ENCODE measurements at places on chromosomes 16 and 17.

DNA sequence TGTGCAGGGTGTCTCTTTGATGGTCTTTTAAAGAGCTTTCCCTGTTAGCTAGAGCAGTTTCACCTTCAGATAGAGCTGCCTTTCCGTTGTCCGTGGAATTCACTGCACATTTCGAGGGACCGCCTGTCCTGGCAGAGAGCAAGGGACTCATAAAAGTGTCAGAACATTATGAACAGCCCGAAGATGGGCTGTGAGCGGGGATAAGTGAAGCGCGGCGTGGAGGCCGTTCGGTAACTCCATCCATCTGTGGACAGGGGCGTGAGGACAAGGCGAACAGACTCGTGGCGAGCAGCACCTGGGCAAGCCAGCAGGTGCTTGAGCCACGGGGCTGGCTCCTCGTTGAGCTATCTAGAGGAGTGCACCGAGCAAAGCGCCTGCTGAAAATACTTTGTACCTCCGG, 371.2 kb downstream of the MAF start:
- no peak for DNase-seq

DNA sequence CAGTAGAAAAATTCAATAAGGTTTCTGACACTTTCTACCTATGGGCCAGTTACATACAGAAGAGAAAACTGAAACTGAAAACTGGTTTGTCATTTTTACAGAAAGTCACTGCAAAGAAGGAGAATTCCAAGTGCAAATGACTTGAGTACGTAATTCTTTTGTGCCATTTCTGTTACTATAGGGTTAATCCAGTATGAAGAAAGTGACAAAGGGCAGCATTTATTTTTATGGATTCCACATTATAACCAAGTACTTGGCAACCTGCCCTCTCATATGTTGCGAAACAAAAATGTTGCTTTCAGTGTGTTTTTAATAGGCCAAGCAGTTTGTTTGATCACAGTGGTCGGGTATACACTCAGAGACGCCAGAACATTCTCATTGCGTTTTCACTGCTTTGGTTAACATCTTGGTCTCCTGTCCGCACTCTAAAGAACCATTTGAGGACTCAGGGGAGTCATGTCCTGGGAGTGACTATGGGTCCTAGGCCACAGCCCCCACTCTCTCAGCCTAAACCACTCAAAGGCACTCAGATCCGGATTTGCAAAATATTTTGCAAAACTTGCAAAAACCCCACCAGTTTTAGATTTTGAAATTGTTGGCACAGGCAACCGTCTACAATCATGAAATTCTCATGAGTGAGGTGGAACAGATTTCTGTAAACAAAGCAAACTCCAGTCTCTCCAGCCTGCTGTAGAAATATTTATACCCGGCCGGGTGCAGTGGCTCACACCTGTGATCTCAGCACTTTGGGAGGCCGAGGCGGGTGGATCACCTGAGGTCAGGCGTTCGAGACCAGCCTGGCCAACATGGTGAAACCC, 15.4 kb upstream of the HELZ start:
- DNase-seq, result peak; percentile 81

- DNase-seq, result no peak
Observed at GRCh38 chr17:73801455-73802100, 157.3 kb upstream of the SDK2 start.

DNA sequence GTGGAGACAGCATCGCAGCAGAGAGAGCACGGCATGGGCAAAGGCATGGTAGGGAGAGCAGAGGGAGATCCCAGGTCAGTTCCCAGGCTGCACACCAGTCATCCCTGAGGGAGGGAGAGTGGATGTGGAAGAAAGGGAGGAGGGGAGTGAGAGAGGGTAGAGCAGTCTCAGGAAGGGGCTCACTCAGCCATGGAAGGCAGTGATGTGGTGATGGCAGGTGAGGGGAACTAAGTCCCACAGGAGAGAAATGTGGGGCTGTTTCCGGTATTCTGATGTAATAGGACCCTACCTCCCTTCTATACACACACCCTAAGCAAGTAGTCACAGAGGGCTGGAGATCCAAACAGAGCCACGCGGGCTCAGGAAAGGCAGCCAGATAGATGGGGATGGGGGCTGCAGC, 500.3 kb upstream of the CDH11 start:
- DNase-seq, result no peak

GRCh38 chr17:52148969-52149351, 9.6 kb downstream of the CA10 start:
- DNase-seq, result no peak

DNA sequence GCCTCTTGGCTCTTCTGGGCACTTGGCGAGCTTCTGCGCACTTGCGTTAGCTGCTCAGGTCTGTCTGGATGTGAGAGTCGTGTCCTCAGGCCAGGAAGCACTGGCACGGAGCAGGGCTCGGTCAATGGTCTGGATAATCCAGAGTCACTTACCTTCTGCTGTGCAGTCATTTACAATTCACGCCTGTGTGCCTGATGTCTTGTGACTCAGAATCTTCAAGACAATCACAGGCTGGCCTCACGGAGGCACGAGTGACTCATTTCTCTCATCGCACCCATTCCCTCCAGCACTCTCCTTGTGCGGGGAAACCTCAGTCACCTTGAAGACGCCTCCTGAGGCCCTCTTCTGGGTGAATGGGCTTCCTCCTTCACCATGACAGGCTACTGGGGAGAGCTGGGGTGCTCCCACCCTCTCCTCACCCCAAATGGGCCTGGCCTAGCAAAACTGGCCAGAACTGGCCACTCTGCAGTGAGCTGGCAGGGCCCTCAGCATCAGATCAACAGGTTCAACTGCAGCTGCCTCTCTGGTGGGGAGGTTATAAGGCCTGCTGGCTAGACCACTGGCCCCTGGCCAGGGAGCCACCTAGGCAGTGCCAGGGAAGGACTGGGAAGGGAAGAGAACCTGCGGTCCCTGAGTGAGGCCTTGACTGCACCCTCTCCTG, 1.9 kb upstream of the CAPN15 start:
- no peak for DNase-seq

GRCh38 chr17:79117905-79118487, 43.4 kb downstream of the ENGASE start:
- DNase-seq, result no peak

- DNase-seq, result no peak
Observed at GRCh38 chr17:17830740-17831207, 6.0 kb downstream of the SREBF1 start.

DNA sequence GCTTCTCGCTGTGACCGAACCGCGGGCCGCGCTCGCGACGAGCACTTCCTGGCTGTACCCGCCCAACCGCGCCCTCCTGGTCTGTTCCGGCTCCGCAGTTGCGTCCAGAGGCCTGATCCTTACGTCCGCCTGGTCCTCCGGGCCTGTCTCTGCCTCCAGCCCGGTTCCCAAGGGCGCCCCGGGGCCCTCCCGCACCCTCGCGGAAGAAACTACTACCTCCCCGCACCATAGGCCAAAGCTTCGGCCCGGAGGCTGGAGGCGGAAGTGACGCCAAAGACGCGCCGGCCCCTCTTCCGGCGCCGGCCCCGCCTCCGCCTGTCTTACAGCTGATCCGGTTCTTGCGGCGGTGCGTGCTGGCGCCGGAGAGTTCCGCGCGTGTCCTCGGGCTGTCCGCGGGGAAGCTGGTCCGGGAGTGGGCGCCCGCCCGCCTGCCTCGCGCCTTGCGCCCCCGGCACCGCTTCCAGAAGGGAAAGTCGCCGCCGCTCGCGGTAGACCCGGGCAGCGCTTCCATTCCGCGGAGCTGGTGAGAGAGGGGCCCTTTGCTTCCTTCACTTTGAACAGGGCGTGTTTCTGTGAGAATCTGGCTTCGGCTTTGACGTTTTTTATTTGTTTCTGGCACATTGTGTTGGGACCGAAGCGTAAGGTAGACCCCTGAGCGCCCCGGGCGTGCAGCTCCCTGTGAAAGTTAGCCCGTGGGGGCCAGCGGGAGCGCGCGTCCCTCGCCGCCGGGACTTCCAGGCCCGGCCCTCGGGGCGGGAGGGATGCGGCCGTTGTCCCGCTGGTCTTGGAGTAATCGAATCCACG, at the start of gene ZNF778:
TSS of gene ZNF778 (plus strand) at position 316 of the 804 bp plus-strand sequence. CDS start 3,425 bp downstream, outside the sequence.
- peak; percentile 96 for DNase-seq

GRCh38 chr16:73062743-73063733, 15.1 kb upstream of the ZFHX3 start:
- no peak for DNase-seq

DNA sequence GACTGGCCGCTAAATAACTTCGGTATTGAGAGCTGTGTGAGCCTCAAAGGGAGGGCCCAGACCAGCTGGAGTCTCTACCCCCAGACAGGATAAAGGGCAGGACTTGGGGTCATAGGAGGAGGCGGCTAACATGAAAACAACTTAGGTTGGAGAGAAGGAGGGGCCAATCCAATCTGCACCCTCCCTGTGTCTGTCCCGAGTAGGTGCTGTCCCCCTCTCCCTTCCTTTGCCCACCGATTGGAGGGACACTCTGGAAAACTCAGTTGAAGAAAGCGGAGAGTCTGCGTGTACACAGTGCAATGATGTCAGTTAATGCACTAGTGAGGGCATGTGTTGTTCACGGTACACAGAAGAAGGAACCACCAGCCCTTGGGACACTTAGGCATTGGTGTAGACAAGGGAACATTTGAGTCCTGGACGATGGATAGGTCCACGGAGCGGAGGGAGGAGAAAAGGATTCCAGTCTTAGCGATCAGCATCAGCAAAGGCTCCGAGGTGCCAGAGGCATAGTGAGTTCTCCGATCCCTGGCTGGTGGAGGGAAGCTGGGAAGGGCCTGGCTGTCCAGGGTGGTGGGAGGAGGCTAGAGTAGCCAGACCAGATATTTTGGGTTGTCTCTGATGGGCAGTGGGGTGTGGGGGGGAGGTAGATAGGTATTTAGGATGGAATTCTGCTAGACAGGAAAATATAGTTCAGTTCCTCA, 761 bp downstream of the NOL3 start:
- peak; percentile 56 for DNase-seq

DNA sequence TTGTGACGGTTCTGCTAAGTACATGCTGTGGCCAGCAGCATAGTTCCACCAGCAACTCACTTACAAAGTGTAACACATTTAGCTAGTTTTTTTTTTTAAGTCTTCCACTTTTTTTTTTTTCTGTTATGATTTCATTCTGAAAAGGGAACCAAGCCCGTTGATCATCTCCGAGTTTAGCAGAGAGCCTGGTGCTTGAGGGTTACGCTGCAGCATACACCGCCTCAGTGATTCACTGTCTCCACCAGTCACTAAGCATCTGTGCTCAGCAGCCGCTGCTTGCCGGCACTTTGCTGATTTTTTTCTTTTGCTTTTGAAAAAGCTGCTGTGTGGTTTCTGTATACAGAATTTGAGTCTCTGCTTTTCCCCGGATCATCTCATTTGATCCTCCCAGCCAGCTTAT, 194.5 kb upstream of the CDH13 start:
- peak; percentile 26 for DNase-seq

DNA sequence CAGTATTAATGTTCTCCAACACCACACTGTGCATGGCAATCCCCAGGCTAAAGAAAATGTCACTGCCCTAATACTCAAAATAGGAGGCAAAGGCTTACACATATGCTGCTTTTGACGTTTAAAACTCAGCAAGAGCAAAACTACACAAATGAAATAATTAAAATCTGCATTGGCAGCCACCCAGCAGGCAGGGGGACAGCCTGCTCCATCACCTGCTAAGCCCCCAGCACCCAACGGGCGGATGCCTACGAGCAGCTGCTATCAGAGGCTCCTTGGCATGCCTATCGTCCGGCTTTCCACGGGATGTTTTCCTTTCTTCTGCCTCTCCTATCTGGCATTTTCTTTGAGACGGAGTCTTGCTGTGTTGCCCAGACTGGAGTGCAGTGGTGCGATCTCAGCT, 337.5 kb downstream of the SOX9 start:
- no peak for DNase-seq

DNA sequence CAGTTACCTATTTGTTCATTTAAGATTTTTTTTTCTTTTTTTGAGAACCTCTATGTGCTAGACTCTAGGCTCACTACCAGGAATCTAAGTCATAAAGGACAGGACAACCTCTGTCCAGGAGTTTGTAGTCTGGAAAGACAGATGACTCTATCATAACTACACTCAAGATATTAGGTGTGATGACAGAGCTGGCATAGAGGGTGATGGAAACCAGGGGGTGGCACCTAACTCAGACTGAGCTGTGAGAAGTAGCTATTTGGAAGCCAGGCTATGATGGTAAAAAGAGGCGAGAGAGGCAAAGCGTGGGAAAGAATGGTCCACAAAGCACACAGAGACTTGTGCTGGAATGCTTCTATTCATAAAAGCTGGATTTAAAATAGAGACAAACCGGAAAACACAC, 372.3 kb downstream of the SEC14L1 start:
- DNase-seq, result no peak

Measured in stomach (tissue), 19 donors.